Activated CD4-positive, alpha-beta T cell treated with anti-CD3 and anti-CD28 coated beads, Interleukin-2, Interleukin-4, amounts not matched to agents 100 ng/mL and 50 ng/mL, durations not matched to agents 16 hours and 8 hours (primary cell): ENCODE measurements at places on chromosomes 5 and 9.
A peak's percentile ranks its signal among the peaks of the same experiment; 100 is the strongest.

DNA sequence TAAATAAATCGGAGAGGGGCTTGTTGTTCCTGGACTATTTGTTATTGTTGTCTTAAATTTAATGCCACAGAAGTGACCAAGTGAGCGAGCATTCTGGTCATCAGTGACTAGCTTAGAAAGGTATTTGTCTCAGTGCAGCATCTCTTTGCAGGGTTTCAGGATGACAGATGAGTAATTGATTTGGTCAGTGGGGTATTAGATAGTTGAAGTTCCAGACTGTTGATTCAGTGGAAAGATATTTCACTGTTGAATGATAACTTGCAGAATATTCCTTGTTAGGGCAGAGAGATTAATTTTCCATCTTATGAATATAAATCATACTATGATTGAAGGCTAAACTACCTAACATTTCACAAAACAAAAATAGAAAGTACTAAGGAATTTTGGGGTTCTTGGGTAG, 122.4 kb downstream of the TRIO start:
- DNase-seq, result no peak

DNA sequence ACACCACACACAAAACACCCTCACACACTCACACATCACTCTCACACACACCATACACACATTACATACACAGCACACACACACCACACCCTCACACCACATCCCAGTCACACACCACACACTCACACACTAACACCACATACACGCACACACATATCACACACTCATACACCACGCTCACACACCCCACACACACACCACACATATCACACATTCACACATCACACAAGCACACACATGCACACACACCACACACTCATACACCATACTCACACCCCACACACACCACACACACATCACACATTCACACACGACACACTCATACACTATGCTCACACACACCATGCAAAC, 543 bp upstream of the UBE2QL1 start:
- DNase-seq, result no peak

DNA sequence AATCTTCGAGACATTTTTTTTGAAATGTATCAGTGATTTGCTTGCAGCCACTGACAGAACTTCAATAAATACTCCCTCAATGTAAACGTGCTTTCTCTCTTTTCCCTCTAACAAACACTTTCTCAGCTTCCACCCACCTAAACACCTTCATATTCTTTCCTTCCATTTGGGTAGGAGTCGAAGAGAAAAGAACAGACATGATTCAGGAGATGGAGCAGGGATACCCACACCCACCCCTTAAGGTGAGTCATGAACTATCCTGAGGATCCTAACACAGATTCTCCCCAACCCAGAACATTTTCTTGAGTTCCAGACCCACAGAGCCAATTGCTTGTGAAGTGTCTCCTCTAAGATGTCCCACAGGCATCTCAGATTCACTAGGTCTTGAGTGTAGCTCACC, 488.8 kb downstream of the CDK5RAP2 start:
- no peak for DNase-seq

- no peak for DNase-seq
Observed at GRCh38 chr5:103411711-103412110, 150.9 kb downstream of the NUDT12 start.

DNA sequence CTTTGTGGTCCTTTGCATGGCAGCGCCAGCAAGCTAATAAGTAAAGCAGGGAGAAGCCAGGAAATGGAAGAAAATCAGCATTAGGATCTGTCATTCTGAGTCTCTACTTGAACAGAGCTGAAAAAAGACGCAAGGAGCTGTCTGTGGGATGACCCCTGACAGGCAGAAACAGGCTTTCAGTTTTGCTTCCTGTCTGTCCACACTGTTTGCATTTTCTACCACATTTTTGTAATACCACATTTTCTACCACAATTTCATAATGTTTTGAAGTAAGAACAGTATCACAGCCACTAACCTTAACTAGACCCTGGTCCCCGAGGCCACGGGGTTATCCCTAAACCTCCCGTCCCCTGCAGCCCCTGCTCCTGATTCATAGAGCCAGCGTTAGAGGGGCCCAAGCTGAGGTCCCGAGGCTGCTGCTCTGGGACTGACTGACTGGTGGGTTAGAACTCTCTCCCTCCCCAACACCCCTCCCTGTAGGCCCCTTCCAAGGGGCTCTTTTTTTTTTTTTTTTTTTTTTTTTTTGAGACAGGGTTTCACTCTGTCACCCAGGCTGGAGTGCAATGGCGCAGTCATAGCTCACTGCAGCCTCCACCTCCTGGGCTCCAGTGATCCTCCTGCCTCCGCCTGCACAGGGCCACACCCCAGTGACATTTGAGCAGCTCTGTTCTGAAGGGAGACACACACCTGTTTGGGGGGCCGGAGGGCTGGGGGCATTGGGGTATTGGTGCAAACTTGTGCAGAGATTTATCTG, 4.0 kb upstream of the CLIC3 start:
- DNase-seq, result peak; percentile 63

DNA sequence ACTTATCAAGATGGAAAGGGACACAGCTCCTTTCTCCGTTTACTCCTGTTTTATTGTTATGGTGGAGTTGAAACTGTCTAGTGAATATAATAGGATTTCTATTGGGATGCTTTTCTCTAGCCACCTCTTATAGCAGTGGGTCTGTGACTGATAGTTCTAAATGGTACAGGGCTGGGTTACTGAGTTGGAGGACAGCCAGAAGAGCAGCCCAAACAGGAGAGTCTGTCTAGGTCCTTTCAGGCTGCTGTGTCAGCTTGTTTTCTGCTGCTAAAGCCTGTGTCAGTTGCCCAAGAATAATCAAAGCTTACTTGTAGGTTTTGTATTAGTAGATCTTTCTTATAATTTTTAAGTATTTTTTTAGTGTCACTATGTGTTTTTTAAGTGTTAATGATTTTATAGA, 356.0 kb upstream of the SEMA6A start:
- no peak for DNase-seq

DNA sequence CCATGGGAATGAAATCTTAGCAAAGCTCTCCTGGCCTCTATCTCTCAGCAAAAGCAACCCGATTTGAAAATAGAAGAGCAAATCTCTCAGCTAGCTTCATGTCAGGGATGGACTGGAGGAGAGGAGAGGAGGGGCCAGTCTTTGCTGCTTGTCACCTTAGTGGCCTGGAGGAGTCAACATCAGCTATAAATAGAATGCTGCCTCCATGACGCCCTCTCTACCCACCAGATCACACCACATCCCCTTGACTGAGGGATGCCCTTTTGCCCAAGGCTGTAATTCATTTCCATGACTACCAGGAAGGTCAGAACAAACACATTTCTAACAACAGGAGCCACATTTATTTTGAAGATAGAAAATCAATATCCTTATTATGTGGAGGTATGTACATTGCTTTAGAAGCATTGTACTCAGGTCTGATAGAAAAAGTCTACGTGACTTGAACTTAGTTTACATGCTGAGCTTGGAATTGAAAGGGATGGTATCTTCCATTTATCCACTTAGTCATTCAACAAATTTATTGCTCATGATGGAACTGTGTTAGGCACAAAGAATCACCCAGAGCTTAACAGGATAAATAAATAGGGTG, 92.4 kb upstream of the LIFR start:
- no peak for DNase-seq
